ENCODE measurements at places on chromosomes 6 and 20.

- no peak for DNase-seq
Measured at GRCh38 chr6:31272836-31273626, 1.1 kb upstream of the HLA-C start.

DNA sequence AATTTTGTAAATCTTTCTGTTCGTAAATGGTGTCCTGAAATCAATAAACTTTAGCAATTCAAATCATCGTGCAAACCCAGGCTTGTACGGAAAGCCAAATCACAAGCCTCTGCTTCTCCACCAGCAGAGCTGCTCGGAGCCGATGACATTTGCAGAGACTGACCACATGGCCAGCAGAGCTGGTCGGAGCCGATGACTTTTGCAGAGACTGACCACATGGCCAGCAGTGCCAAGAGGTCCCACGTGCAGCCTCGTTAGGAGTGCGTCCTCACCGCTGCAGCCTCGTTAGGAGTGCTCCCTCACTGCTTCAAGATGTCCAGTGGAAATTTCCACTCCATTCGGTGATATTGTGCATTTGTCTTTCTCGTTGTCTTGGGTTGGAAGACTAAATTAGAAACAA is 28.5 kb downstream of the SMOC2 start:
- DNase-seq: no peak

DNA sequence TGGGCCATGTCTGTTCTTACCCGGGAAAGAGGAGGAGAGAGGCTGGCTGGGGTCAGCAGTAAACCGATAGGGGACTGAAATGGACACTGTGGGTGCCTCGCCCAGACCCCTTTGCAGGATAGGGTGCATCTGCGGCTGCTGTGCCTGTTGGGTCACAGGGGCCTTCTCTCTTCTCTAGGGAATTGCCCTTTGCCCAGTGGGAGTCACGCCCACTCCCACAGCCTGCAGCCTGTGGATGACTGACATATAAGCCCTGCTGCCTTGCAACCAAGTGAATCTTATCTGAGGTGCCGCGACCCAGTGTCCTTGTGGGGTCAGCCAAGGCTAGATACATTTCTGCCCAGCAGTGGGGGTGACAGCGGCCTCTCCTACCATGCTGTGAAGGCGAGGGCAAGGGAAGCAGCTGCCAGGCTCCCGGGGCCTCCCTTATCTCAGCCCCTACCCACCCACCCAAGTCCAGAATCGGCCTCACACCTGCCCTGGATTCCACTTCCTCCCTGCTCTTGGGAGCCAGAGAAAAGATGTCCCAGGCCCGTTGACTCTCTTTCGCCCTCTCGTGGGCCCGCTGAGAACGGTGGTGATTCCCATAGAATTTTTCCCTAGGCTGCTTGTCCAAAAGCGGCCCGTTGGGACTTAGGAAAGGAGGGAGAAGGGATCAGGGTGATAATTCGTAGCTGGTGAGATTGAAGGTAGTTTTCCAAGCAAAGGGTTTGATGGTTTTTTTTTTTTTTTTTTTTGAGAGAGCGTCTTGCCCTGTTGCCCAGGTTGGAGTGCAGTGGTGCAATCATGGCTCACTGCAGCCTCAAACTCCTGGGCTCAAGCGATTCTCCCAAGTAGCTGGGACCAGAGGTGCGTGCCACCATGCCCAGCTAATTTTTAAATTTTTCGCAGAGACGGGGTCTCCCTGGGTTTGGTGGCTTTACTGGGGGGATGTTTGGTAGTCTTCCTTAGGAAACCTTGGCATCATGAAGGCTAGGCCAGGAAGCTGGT is 76.4 kb upstream of the RNF24 start:
- DNase-seq: no peak

GRCh38 chr20:14959506-14960475 is 622.4 kb upstream of the FLRT3 start:
- no peak for DNase-seq

DNA sequence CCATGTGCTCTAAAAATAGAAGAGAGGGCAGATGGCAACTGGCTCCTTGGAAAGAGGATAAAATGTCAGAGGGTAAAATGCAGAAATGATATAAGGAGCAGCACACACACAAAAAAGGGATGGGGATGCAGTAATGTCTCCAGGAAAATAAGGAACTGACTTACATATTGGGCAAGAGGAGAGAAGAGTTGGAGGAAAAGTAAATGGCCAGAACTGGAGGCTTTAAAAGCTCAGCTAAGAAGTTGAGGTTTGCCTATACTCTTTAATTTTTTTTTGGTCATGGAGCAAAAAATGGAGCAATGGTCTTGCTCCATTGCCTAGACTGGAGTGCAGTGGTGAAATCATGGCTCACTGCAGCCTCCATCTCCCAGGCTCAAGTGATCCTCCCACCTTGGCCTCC is 93.7 kb downstream of the SULF2 start:
- no peak for DNase-seq

GRCh38 chr6:138944412-138944811 is 43.6 kb downstream of the REPS1 start:
- DNase-seq: no peak

DNA sequence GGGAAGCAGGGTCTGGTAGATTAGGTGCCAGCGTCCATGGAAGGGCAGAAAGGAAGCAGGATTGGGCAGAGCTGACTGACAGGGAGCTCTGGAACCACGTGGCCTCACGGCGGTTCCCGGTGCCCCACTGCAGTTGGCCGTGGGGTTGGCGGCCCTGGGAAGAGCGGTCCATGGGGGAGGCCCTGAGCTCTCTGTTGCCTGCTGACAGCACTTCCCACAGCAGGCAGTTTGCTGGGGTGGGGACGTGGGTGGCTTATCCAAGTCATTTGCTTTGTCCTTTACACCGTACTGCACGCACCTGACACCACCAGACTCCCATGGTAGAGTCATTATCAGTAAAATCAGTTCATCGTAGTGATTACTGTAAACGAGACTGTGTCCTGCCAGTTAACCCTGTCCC is 56.1 kb downstream of the RPP40 start:
- no peak for DNase-seq

DNA sequence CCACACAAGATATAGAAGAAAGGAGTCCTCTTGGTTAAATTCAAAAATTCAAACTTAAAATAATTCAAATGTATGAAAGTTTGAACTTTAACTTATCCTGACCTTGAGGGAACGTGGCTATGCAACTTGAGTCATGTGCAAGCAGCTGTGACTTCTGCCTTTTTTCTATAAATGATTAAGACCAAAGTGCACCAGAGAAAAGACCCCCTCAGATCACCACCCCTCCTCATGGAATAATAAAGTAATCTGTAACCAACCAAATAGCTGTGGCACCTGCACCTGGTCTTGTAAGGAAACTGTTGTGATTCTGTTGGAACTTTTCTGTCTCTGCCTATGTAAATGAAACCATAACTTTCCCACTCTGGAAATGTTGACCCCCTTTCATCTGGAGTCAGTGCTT is 141.1 kb upstream of the GGTLC1 start:
- DNase-seq: no peak

- no peak for DNase-seq
Measured at GRCh38 chr20:11738852-11739251, 178.8 kb upstream of the BTBD3 start.
